Mammary epithelial cell (primary cell): ENCODE measurements at places on chromosomes 16 and 17. TPM values are rescaled to one million over a fixed set of nuclear protein-coding genes. Genes with fewer than 3 reads are reported as not detected.
A peak's percentile ranks its signal among the peaks of the same experiment; 100 is the strongest.

TBC1D26 gene
- polyA plus RNA-seq: not detected

CD300LB gene
- not detected for polyA plus RNA-seq

KRTAP1-1 gene
- not detected for polyA plus RNA-seq

KRTAP3-2 gene
- not detected for polyA plus RNA-seq

NPIPB9 gene
- 0.28 TPM for polyA plus RNA-seq

LRRC75A gene
- polyA plus RNA-seq: 0.02 TPM

GRCh38 chr17:40953881-40954280 lies 12.9 kb downstream of the KRT39 start:
- DNase-seq: peak; percentile 100

DNA sequence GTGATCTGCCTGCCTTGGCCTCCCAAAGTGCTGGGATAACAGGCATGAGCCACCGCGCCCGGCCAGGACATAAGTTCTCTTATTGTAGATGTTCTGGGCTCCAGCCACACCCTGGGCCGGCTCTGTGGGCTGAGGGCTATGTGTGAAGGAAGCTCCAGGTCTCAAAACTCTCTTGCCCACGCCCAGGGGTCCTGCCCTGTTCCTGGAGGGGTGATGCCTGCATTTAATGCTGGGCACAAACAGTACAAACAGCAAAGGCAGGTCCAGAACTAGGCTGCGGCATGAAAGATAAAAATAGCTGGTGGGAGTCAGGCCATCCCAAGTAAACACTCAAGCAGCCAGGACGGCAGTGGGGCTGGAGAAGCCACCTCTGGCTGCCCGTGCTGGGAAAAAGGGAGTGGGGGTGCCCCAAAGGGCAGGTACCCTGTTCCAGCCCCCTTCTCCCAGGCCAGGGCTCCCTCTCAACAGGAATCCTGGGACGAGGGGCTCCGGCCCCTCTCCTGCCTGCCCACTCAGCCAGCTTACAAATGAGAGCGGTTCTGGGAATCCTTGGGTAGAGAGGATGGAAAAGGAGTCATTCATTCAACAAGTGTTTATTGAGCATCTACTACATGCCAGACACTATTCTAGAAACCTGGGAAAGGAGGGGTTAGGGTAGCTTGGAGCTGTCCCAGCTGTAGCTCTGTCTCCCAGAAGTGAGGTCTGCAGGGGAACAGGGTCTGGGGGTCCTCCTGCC lies 4.6 kb downstream of the TRIM47 start:
- DNase-seq: no peak

GRCh38 chr17:77654850-77655249 lies 303.7 kb upstream of the TNRC6C start:
- DNase-seq: no peak

GRCh38 chr16:80085606-80086005 lies 455.2 kb upstream of the DYNLRB2 start:
- no peak for DNase-seq

GRCh38 chr17:17466511-17466910 lies 10.3 kb upstream of the MED9 start:
- no peak for DNase-seq

DNA sequence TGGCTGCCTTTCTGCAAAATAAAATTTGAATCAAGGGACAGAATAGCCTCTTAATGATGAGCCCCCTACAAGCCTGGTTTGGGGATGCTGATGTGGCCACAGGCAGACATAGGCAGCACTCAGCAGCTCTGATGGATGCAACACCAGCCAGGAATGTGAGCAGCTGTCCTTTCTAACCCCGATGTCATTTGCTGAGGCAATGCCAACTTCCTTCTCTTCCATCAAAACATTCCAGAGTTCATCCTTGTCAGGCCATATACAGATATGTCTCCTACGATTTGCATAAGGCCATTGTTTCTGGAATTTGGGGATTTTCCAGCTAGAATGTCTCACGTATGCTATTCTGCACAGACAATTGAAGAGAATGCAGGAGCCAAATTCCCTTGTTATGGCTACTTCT lies 52.1 kb upstream of the MYOCD start:
- DNase-seq: no peak

DNA sequence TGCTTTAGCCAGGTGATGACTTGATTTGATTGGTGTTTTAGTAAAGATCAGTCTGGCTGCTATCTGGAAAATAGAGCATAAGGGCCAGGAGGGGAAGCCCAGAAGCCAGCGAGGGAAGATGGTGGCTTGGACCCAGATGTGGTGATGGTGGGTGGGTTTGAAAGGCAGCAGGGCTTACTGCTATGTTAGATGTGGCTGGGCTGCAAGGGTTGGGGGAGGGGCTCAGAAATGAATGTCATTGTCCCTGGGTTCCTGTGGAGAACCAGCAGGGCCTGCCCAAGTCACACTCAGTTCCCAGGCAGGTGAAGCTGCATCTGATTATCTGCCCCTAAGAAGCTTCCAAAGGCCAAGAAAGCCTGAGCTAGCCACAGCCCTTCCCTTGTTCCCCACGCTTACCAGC lies 71.7 kb upstream of the BRD7 start:
- no peak for DNase-seq

DNA sequence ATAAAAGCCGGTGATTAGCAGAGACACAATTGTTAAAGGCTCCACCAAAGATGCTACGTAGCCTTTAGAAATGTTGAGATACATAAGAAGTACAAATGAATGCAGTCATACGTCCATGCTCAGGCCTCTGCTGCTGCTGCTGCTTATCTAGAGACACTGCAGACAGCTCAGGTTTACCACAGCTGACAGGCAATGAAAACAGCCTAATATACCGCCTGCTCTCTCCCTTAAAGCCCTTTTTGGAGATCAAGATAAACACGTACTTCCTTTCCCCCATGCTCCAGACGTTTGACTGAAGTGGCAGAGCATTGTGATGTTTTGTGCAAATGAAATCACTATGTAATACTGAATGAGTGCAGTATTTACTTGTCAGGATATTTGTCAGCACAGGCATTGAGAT lies 185.3 kb downstream of the AATF start:
- DNase-seq: no peak

- no peak for DNase-seq
Measured at GRCh38 chr17:17730250-17730935, 49.1 kb downstream of the RAI1 start.

- DNase-seq: peak; percentile 61
Measured at GRCh38 chr17:143785-144281, 6.5 kb downstream of the SCGB1C2 start.

DNA sequence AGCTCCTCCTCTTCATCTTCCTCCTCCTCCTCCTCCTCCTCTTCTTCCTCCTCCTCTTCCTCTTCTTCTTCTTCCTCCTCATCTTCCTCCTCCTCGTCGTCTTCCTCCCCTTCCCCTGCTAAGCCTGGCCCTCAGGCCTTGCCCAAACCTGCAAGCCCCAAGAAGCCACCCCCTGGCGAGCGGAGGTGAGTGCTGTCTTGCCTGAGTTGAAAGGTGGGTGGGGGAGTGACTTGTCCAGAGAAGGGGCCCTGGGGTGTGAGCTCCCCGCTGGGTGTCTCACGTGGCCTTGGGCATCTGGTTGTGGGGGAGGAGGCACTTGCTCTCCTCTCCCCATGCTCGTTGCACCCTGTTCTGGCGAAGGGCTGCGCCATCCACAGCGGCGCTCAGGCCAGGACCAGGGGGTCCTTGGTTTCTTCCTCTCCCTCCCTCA lies 8.0 kb downstream of the ELOB start:
- DNase-seq: no peak
